ENCODE measurements at places on chromosomes 2 and 18.

- no peak for DNase-seq
These were observed 158.0 kb upstream of the TWIST2 start for GRCh38 chr2:238689871-238690389.

GRCh38 chr2:204030322-204030721, 93.8 kb downstream of the ICOS start:
- DNase-seq = no peak

DNA sequence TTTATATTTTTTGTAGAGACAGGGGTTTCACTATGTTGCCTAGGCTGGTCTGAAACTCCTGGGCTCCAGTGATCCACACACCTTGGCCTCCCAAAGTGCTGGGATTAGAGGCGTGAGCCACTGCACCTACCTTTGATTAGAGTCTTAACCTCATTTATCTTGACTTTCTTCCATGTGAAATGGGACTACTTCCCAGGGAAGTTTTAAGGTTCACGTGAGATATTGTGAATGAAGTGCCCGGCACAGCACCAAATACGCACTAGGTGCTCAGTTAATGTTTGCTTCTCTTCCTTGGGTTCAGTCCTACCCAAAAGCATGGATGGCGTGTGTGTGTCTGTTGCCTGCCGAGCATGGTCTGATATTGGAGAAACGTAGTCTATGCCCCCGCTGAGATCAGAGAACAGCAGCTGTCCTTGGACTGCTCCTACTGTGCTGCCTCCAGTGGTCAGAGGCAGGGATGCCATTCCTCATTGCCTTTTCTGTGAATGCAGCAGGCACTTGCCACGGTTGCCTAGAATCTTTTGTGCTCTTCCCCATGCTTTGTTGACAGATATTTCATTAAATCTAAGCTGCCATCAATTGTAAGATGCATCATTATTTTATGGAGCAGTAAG, 12.3 kb upstream of the TFCP2L1 start:
- no peak for DNase-seq

DNA sequence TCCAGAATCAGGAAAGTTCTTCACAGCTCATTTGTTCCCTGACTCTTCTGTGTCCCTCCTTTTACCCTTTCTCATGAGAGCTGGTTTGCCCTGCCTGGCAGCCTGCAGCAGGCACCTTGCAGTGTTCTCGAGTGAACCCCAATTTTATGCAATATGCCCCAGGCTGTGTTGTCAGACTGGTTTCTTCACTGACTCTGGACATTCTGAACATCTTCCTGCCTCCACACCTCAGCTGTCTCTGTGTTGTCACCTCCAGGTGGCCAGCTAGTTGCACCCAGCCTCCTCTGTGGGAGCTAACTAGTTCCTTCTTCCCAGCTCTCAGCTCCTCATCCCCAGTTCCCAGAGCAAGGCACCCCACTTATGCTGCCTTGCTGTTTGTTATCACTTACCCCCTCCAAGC, 5.5 kb downstream of the SETBP1 start:
- DNase-seq = no peak

DNA sequence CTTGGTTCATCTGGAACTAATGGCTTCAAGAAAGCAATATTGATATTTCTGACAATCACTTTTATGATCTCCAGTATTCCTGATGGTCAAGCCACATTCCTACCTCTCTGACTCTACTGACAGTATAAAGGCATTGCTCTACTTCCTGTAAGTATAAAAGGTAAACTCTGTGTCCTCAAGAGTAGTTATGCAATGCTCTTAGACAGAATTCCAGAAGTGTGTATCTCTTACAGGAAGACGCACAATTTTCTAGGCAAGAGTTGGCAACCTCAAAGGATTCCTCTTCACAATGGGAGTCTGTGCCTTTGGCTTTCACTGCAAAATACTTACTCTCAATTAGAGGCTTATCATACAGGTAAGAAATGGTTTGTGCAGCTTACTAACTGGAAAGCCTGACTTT, 100.1 kb downstream of the THADA start:
- DNase-seq = no peak

DNA sequence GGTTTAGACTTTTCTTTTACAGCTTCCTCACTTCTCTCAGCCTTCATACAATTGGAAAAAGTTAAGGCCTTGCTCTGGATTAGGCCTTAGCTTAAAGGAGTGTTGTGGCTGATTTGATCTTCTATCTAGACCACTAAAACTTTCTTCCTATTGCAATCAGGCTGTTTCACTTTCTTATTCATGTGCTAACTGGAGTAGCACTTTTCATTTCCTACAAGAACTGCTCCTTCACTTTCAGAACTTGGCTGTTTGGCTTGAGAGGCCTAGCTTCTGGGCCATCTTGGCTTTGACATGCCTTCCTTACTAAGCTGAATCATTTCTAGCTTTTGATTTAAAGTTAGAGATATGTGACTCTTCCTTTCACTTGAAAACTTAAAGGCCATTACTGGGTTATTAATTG, 114.3 kb downstream of the ARHGEF4 start:
- no peak for DNase-seq

DNA sequence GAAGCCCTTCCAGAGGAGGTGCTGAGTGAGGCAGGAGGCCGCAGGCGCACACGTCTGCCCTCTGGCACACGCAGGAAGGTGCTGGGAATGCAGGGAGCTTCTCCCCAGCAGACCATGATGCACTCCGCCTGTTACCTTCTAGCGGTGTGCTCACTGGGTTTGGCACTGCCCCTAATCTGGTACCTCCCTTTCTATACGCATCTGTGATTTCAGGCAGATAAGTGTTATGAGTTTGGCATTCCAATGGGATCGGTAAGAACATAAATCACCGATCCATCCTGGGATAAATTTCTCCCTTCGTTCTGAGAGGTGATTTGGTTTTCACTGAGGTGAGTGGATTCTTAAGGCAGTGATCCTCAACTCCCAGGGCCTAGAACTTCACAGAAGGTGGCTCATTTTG, 34.6 kb downstream of the ODC1 start:
- no peak for DNase-seq

- DNase-seq = no peak
These were observed 5.7 kb upstream of the TRAF3IP1 start for GRCh38 chr2:238314576-238314975.

GRCh38 chr2:213980883-213981282, 430.0 kb upstream of the VWC2L start:
- no peak for DNase-seq

GRCh38 chr2:69790601-69790959, 38.9 kb upstream of the GMCL1 start:
- no peak for DNase-seq

DNA sequence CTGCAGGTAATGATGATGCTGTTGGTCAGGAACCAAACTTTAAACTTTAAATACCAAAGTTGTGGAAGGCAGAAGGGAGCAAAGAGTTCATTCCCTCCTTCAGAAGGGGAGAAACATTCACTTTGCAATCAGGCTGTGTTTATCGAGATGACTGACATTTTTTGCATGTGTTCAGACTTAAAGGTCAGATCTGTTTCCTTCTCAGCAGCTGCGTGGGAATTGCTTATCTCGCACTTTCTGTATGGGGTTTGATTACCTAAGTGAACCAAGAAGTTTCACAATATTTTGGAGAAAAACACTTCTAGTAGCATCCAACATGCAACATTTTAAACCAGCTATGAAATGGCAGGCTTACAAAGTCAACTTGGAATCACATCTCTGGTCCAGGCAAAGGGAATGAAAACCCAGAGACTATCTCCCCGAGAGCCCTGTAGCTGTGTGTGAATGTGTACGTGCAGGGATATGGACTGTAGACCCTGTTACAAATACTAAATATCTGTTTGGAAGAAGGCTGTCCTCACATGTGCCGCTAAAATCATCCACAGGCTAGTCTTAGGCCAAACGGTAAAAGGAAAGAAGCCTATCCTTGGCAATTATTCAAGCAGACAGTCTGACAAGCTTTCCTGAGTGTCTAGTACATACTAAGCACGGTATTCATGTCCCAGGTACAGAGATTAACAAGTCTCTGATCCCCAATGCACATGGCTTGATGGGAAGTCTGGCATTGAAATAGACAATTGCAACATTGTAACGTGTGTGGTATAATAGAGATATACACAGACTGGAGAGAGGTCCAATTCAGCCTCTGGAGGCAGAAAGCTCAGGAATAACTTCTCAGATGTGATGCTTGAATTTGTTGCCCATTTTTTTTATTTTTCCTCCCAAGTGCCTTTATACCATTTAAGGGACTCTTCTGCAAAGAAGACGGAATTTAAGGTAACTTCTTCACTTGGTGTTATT, 483.1 kb downstream of the DPP10 start:
- DNase-seq = no peak

GRCh38 chr2:65813631-65814173, 381.3 kb upstream of the SPRED2 start:
- no peak for DNase-seq

GRCh38 chr2:109494351-109494750, 119.4 kb downstream of the SEPTIN10 start:
- no peak for DNase-seq

GRCh38 chr18:9826685-9827084, 59.1 kb upstream of the TXNDC2 start:
- no peak for DNase-seq

GRCh38 chr18:58481321-58482180, 147.3 kb downstream of the ALPK2 start:
- no peak for DNase-seq

GRCh38 chr18:1057367-1057766, 152.7 kb downstream of the ADCYAP1 start:
- no peak for DNase-seq

- DNase-seq = no peak
These were observed 8.7 kb upstream of the AAK1 start for GRCh38 chr2:69652206-69652605.

DNA sequence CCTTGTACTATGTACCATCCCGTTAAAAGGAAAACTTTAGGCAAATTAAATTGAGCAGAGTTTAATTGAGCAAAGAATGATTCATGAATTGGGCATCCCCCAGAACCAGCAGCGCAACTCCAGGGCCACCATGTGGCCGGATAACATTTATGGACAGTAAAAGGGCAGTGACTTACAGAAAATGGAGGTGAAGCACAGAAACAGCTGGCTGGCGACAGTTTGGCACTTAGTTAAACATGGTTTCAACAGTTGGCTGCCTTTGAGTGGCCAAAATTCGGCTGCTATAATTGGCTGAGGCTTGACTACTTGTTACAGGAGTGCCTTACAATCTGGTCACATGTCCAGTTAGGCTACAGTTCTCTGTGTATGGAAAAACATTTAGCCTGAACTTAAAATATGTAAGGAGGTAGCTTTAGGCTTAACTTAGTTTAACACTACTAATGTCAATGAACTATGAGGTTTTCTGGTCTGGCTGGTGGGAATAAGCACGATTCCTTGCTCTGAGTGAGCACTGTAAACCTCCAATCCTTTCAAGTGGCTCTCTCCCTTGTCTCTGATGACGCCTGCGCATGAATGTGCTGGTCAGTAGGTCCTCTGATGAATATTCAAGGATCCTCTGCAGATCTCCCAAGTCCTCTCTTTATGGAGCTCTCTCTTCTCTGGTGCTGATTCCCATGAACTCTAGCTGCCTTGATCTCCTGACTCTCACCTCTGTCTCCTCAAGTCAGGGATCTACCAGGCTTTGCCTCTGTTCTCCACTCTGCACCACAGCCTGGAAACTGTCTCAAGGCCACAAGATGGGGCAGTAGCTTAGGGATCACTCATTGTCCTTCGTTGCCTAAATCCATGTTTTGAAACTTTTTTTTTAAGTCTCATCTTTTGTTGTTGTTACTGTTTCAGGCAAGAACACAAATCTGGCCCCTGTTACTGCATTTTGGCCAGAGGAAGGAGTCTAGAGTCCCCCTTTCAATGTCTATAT, 24.4 kb upstream of the RAB31 start:
- DNase-seq = no peak

- no peak for DNase-seq
These were observed 15.4 kb upstream of the ACYP2 start for GRCh38 chr2:54099829-54100585.

DNA sequence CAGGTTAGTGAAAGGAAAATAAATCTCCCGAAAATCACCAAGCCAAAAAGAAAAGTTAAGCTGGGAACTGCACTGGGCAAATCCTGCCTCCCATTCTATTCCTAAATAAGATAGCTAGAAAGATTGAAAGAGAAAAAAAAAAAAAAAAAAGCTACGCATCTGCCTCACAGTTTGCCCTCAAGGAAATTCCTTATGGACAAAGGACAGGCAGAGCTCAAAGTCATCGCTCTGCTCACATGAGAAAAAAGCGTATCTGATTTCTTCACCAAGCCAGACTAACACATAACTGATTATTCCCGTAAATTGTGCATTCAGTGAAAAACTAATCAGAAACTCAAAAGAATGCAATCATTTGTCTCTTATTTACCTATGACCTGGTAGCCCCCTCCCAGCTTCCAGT, 50.0 kb downstream of the PUM2 start:
- no peak for DNase-seq

- DNase-seq = no peak
These were observed 12.5 kb downstream of the CYP26B1 start for GRCh38 chr2:72134997-72135800.

GRCh38 chr2:235638541-235639427, 144.9 kb downstream of the AGAP1 start:
- no peak for DNase-seq

GRCh38 chr2:214138779-214139178, 272.1 kb upstream of the VWC2L start:
- no peak for DNase-seq

- DNase-seq = no peak
These were observed 35.8 kb upstream of the INHBB start for GRCh38 chr2:120310136-120310535.

GRCh38 chr2:181485638-181485946, 28.4 kb downstream of the ITGA4 start:
- no peak for DNase-seq

DNA sequence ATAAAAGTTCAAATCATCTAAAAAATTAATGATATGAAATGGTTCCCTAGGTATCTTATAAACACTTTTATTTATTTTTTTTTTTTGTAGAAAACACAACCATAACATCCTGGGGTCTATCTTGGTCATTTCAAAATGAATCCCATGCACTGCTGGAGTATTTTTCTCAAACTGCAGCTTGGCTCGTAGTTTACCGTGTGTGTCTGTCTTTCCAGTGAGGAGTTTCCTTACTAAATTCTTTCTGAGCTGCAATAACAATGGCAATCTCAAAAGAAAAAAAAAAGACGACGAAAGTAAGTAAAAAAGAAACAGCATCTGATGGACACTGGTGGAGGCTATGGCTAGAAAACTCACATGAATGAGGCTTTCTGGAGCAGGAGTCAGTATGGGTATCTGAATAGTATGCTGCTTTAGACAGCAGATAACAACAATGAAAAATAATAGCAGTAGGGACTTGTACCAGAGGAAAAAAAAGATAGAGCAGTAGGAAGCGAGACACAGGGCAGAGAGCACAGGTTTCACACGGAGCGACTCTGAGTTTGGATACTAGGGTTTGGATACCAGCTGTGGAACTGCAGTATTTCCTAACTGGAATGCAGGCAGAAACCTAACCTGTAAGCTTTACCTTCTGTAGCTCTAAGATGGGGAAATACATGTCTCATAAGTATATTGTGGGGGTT, 43.5 kb downstream of the CALCRL start:
- DNase-seq = no peak

GRCh38 chr18:79857082-79857671, 59.4 kb downstream of the KCNG2 start:
- no peak for DNase-seq

GRCh38 chr2:4862031-4862430, 830.2 kb upstream of the SOX11 start:
- no peak for DNase-seq

Data from GM18507 (cell line).